ENCODE measurements at places on chromosomes 4 and X.
A peak's percentile ranks its signal among the peaks of the same experiment; 100 is the strongest.

- no peak for DNase-seq
Measured at GRCh38 chr4:138104284-138104680, 137.9 kb downstream of the SLC7A11 start.

DNA sequence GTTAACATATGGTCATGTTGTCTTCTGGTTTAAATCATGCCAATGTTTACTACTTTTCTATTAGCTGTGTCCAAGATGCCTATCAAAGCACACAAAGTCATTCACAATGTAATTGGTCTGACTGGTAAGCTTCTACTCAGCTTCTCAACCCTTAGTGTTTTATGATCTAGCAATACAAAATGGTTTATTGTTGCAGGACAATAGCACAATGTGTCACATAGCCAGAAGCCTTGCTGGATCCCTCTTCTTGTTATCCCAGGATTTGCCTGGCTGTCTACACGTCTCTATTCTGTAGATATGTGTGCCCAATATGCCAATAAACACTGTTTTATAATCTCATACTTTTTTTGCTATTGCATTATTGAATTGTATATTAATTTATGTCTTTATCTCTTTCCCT lies 1111.0 kb upstream of the AGA start:
- no peak for DNase-seq

DNA sequence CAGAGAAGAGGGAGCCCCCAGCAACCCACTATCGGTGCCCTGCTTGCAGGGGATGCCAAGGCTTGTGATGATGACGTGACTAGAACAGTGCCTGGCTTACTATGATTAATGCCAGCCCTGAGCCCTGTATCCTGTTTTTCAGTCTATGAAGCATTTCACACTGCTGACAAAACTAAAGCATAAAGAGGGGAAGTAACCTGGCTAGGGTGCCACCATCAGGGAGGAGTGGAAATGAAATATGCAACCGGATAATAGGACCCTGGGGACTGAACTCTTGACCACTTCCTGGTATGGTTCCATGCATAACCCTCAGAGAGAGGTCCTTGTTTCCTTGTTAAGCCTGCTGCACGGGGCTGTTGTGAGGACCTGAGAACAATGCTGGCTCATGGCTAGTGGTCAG lies 50.3 kb downstream of the MED28 start:
- no peak for DNase-seq

DNA sequence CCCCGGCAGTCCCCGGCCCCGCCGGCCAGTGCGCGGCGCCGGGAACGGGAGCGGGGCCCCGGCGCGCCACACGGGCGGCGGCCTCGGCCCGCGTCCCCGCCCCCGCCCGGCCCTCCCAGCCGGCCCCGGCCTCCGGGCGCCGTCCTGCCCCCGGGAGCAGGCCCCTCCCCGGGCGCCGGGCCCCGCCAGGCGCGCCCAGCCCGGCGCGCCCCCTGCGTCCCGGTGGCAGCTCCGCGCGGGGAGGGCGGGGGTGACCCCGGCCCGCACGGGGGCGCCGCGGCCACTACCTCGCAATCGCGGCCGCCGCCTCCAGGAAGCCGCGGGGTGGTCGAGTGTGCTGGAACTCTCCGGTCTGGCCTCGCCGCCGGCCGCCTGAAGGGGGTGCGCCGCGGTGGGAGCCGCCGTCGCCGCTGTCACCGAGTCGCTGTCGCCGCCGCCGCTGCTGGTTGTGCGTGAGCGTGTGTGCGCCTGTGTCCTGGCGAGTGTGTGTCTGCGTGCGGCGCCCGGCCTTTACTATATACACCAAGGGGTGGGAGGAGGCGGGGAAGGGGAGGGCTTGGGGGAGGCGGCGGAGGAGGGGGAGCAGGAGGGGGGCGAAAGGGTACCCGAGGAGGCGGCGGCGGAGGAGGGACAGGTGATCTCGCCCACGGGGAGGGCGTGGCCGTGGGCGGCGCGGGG lies at the start of gene RAI2:
Gene RAI2, minus strand, starts transcription at position 488 of the 678 bp plus-strand sequence. CDS start 59,288 bp downstream, outside the sequence.
- no peak for DNase-seq

DNA sequence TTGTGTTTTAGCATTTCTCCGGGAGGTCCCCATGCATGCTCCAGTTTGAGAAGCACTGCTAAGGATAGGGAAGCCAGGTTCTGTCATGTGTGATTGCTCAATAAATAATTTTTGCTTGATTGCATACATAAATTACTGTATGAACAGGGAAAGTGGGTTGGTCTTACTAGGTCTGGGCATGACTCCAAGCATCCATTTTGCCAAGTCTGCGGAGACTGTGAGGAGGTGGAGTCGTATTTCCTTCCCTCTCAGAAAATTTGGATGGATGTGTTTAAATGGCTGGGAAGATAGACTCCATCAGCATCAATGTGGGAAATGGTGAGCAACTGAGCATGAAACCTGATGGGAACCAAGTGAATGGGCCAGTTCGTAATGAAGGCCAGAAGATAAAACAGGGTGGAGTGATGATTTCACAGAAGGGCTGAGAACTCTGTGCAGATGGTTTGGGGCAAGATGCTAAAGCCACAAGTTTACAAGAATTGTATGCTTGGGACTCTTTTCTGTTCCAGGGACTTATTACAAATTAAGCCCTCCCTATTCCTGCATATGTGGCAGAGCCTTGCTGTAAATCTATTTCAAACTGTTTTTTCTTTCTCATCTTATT lies 84.1 kb downstream of the NHS start:
- DNase-seq, result peak; percentile 80

- DNase-seq, result no peak
Measured at GRCh38 chrX:115437841-115438595, 123.0 kb upstream of the PLS3 start.

Measured in fibroblast of skin of left biceps (primary cell).